Activated CD4-positive, alpha-beta T cell treated with anti-CD3 and anti-CD28 coated beads for 4 hours (primary cell): ENCODE measurements at places on chromosomes 2 and 18.

- DNase-seq: no peak
These were observed 47.8 kb downstream of the ARHGEF4 start for GRCh38 chr2:130884503-130884902.

GRCh38 chr2:43418680-43419079, 177.2 kb downstream of the THADA start:
- DNase-seq: no peak

GRCh38 chr2:113831161-113831560, 58.7 kb upstream of the ACTR3 start:
- DNase-seq: no peak

DNA sequence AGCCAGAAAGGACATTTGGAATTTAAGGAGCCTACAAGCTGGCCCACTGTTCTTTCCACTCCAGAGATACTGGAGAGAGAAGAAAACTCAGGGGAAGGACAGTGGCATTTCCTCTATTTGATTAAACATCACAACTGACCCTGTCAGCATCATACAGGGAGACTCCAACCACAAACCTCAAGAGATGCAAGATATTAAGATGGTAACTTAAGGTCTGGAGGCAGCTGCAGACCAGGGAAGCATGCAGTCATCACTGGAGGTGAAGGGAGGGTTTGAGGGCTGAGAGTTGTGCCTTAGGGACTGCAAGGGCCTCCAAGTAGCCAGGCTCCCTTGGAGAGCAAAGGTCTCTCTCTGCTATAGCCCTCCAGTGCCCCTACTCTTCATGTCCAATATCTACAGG, 67.4 kb downstream of the RNF152 start:
- DNase-seq: no peak

- DNase-seq: no peak
These were observed 372.2 kb downstream of the DSEL start for GRCh38 chr18:67144329-67144728.

GRCh38 chr2:96839293-96839874, 4.4 kb downstream of the ANKRD23 start:
- DNase-seq: peak; percentile 83

DNA sequence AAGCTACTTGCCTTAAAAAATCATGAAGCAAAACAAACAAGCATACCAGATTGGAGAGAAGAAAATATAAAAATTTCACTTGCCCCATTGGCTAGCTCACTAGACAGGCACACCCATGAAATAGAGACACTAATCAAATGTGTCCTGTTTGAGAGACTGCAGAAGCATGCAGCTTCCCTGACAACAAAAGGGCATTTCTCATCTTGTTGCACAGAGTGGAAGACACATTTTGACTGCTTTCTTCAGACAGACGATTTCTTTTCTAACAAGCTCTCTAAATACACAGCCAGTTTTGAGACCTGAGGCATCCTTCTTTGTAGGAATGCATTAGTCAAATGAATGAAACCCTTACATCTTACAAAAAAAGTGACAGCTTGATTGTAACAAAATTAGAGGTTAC, 1558.6 kb upstream of the NXPH2 start:
- DNase-seq: no peak

DNA sequence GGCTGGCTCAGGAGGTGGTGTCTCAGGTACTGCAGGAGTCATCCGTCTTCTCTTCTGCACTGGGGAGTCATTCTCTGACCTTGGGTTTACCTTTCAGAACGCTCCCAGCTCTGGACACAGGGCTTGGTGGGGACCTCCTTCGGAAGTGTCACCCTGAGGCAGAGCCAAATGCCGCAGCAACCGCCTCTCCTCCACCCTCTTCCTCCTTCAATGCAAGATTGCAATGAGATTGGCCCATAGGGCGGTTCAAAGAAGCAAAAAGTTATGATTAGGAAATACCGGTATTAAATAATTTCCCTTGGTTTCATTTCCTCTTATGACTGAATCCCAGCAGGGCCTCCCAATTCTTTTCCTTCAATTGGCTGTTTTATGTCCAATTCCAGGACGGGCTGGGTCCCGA, 178.8 kb downstream of the ACKR3 start:
- no peak for DNase-seq

DNA sequence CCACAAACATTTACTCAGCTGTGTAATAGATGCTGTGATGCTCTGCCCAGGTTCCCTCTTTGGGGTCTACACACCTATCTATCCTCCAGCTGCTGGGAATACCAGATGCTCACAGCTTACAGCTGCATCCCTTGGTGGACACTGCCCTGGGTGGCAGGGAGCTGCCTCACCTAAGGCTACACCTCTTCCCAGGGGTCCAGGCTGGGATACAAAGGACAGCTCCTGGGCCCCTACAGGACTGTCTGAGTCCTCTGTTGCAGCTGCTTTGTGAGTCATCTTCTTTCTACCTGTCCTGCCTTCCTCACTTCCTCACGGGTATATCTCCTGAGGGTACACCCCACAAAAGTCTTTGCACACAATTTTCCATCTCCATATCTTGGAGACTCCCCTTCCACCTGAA, 27.6 kb downstream of the THNSL2 start:
- no peak for DNase-seq

- no peak for DNase-seq
These were observed 628 bp downstream of the GIGYF2 start for GRCh38 chr2:232697807-232698110.

- DNase-seq: no peak
These were observed 955.2 kb upstream of the CELF4 start for GRCh38 chr18:38520786-38521185.

DNA sequence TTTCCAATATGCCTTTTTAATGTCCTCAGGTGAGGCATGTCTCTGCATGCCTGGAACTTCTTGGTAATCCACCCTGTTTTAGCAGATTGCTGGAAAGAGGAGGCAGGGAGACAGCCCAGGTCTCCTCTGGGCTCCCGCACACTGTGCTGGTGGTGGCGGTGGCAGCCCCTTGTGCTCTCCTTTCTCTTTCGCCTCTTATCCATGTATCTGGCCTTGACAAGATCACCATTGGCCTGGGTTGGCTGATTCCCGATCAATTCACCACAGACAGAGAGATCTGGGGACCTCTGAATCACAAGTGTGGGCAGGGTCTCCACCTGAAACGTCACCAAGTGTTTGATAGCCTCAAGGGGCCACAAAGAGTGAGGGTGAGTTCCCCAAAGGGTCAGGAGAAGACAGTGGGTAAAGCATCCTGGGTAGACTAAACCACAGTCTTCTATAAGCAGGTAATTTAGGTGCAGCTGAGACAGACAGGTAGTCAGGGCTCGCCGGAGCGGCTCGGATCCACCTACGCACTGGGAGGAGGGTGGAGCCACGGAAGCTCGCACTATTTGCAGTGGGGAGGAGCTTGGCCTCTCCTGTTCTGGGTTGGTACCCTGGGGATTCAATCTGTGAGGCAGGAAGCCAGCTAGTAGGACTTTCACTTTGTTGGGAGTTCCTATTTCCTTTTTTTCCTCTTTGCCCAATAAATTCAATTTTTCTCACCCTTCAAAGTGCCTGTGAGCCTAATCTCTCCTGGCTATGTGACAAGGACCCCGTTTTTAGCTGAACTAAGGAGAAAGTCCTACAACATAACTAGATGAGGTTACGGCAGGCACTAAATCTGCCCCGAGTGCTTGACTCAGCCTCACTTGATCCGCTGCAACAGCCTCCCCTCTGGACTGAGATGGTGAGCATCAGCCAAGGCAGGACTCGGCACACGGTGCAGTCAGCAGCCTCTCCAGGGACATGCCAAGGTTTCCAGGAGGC, 57.6 kb downstream of the SLC4A3 start:
- DNase-seq: peak; percentile 47

- no peak for DNase-seq
These were observed 212.4 kb upstream of the FSIP2 start for GRCh38 chr2:185526161-185526560.

GRCh38 chr18:38551881-38552280, 986.3 kb upstream of the CELF4 start:
- no peak for DNase-seq

DNA sequence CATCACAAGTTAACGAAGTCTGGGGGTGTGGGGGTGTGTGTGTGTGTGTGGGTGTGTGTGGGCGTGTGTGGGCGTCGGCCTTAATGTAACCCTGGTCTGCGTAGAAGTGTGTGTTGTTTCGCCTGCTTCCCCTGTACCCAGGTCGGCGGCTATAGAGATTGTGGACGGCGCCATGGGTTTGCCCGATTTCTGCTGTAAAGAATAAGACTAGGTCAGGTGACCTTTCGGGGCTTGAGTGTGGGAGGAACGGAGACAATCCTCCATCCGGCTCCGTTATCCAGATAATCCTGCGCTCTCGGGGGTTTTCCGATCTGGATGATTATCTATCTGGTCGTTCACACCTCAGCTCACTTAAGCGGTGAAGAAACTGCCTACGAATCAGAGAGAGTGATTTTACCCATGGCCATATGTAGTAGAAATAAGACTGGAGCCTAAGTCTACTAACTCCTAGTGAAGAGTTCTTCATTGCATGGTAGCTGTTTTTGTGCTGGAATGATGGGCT, 543 bp downstream of the HADHB start:
- DNase-seq: peak; percentile 71

- no peak for DNase-seq
These were observed 71.7 kb downstream of the MARCO start for GRCh38 chr2:119013671-119014070.

DNA sequence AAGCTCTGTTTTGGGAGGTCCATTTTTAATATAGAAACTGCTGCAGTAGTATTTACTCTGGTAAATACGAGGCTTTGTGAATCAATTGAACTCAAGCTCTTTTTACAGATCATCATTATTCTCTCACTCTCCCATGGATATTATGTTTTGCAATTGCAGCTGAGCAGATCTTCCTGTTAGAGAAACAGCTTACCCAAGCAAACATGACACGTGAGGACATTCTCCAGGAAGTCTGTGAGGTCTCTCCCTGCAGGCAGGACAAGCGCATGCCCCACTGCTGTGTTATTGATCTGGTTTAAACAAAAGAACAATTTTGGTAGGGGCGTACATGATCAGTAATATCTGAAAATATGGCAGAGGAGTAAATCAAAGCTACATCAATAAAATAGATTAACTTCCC, 72.1 kb downstream of the COL6A3 start:
- no peak for DNase-seq

DNA sequence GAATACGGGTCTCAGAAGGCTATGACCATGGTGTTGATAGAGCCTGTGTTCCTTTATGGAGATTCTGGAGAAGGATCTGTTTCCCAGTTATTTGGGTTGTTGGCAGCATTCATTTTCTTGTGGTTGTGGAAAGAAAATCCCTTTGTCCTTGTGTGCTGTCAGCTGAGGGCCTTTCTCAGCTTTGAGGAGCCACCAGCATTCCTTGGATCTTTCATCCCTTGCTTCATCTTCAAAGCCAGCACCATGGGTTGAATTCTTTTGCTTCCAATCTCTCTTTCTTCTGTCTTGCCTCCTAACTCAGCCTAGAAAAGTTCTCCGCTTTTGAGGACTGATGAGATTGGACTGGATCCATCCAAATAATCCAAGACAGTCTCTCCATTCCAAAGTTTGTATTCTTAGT, 103.2 kb upstream of the MMADHC start:
- DNase-seq: no peak

DNA sequence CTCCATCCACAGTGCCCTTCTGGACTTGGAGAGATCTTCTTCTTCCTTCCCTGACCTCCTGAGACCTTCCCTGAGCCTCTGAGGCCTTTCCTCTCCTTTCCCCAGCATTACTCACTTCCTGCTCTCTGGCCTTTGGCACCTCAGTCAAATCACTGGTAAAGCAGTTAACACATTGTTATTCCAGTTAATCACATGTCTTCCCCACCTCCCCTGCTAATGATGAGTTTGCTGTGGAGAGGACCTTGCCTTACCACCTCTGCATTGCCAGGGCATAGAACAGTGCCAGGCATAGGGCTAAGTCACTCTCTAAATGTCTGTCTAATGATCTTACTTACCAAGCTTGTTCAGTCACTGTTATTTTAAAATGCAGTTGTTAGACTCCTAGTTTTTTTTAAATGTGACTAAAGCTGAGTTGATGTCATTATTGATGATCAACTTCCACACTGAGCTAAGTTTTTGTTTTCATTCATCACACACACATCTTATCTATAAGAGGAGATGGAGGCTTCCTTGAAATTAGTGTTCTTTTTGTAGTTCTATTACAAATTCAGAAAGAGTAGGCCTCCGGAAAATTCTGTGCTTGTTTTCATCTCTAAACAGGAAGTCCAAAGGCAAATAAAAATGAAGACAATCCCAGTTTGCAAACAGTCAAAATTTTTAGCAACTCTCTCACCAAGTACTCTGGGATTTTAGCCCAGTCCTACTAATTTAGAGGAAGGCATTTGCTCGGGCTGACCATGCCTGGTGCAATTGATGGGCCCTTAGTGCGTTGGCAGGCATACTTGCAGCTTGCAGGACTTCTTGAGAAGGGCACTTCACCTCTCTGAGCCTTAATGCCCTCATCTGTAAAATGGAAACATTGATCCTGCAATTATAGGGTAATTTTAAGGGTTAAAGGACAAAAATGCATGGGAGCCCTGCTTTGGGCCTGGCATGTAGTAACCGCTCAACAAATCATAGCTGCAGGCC, 113.7 kb upstream of the SPRED2 start:
- DNase-seq: no peak

GRCh38 chr2:27735263-27735904, 36.1 kb upstream of the MRPL33 start:
- peak; percentile 73 for DNase-seq

- DNase-seq: no peak
These were observed 75.5 kb upstream of the ST8SIA3 start for GRCh38 chr18:57276829-57277228.

DNA sequence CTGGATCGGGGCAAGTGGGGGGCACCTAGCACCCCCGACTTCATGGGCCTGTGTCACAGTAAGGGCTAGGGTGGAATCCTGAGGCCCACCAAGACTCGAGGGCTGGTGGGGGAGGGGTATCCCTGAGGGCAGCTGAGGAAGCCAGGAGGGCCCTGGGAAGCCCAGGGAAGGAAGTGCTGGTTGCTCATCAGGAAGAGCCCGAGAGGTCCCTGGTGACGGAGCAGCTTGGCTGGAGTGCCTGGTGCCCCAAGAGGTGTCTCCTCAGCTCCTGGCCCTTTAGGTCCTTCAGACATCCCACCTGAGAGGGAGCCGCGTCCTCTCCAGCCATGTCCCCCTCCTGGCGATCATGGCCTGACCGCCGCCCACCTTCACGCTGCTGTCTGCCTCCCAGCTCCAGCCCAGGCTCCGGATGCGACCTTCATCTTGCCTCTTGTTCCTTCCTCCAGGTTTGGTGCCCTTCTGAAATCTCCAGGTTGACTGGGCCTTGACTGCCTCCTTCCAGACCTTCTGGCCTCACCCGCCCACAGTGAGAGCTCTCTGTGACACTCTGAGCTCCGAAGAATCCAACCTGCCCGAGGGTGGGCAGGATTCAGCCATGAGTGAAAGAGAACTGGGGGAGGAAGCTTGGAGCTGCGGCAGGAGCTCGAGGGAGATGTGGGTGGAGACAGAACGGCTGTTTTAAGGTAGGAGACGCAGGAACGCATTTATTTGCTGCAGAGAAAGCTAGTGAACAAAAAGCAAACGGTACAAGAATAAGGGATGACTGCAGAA, 42.7 kb upstream of the SEMA4C start:
- DNase-seq: no peak

GRCh38 chr2:4597400-4597799, 894.0 kb downstream of the DCDC2C start:
- no peak for DNase-seq
